ENCODE measurements at places on chromosomes 4 and X. TPM values are rescaled to one million over a fixed set of nuclear protein-coding genes. Genes with fewer than 3 reads are reported as not detected.

GRCh38 chr4:140980426-140981200 is 152.7 kb downstream of the RNF150 start:
- no peak for DNase-seq

TMEM154 gene
- total RNA-seq = 2.1 TPM

GRCh38 chr4:87971866-87972265 is 3.6 kb upstream of the SPP1 start:
- DNase-seq = no peak

DNA sequence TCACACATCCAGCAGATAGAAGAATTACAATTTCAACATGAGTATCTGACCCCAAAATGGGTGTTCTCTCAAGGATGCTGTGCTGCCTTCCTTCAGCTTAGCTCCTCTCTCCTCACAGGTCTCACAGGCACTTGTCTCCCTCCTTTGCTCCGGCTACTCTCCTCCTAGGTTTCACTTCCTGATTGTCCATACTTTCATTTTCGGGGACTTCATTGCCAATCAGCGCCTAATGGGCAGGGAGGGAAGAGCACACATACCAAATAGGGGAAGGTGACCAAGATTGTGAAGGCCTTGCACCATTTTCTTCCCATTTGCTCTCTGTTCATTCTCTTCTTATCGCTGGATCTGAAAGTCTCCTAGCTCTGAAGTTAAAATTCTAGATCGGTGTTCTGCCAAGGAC is 125.4 kb upstream of the EOLA2 start:
- no peak for DNase-seq

DNA sequence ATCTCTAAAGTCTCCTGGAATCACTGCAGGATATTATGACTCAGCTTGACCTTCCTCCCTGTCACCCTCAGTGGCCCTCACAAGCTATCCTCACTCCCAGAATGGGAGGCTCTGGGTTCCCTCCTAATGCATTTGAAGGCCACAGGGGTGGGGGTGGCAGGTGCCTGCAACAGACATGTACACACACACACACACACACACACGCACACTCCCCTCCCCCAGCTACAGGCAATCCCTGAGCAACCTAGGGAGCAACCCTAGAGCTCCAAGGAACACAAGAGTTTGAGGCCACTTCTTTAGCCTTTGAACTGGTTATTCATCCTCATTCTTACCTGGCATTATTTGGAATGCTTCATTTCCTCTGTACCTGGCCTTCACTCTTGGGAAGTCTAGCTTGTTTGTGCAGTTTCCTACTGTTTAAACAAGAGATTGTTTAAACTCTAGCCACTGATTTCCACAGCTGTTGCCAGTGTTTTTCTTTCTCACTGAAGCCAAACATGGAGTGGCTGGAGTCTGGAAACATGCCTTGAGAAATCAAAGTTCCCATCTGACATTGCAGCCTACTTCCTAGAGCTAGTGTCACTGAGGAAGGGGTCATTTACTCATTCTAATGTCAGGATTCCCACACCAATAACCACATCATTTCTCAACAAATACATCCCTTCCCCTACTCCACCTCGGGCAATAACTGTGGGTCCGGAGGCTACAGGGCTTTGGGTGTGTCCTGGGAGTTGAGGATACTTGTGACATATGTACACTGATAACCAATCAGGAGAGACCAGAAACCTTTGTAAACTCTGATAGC is 37.7 kb downstream of the MAOA start:
- DNase-seq = peak; percentile 57

DNA sequence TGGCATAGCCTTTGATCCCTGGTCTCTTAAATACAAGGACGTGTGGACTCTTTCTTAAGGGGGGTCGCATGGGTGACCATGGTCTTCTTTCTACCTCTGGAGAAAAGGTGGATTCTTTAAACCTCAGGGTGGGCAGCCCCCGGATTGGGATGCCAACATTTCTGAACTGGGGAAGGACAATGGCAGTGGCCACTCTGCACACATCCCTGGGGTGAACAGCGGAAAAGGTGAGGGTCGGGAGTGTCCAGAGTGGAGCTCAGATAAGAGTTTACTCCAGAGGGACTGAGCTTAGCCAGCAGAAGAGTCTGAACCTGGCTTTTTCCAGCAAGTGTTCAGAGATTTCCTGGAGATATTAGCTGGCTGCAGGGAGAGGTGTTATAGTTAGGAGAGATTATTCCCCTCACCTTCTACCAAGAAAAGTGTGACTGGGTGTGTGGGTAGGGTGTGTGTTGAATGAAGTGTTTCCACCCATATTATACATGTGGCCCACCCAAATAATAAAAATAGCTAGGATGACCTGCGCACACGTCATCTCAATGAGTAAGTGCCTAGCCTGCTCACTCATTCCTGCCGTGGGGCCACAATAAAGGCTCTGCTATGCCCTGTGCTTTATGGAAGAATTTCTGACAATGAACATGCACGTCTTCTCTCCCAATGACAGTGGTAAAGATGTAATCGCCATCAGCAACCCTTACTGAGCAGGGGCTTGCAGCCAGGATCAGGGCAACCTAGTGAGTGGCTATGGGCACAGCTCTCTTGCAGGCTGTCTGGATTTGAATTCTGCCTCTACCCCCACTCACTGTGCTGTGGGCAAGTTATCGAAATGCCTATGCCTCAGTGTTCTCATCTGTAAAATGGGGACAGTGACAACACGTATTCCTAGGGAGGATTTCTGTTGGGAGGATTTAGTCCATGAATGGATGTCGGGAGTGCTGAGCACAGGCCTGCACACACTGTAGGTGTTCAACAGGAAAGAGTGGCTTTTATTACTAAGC is 76.6 kb downstream of the SLC2A9 start:
- no peak for DNase-seq

DNA sequence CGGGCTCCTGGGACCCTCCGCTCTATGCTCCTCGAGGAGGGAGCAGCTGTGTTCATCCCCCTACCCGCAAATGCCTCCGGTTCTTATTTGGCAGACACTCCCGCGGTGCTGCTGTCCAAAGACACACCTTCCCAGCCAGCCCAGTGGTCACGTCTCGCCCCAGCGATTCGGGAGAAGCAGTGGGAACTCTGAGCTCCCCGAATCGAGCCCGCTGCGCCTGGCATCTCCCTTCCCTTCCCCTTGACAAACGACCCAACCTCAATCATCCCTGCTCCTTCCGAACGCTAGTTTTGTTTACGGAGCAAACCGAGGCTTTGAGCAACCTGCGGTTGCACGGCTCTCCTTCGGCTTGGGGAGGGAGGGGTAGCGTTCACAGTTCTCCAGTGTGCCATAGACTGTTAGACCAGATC is 317 bp upstream of the FRMPD4 start:
- no peak for DNase-seq

DNA sequence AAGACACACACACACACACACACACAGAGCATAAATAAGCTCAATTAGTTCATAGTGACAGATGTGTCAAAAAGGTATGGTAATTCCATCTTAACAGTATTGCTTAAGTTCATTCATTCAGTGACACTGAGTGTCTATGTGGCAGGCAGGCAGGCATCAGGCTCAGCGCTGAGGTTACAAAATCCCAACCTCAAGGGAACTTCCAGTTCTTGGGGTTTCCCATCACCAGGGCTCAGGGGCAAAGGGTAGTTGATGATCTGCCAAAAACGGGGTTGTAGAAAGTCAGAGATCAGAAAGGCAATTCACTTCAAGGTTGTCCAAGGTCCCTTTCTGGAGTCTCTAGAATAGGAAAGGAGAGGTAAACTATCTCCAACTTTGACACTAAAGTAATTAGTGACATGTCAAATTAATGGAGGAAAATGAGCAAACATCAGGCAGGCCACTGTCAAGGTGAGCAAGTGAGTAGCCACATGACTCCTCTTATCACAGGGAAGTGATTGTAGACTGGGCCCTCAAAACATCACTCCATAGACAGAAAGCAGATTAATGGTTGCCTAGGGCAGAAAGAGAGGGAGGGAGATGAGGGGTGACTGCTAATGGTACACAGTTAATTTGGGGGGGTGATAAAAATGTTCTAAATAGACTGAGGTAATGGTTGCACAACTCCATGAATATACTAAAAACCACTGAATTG is 41.8 kb downstream of the GPC4 start:
- no peak for DNase-seq
